SK-N-SH treated with all-trans-retinoic acid at 6 μM for 48 hours (cell line): ENCODE measurements at places on chromosomes 7 and 10.

GRCh38 chr10:131082991-131083481 lies 228.5 kb downstream of the TCERG1L start:
- no peak; the same call in 2 of the 3 replicates for ATAC-seq

DNA sequence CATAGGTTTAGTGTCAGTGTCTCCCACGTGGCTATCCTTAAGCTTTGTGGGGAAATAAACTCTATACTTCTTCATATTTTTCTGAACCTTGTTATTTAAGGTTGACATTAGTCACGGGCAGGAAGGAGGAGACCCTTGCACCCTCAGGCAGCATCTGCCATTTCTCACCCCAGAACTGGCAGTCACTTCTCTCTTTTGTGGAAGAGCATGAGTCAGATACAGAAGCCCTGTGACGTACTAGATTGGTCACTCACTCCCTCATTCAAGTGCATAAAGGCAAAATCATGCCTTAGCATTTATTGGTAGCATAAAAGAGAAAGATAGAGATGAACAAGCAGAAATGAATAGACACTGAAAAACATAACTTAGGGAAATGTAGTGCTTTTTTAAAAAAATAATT lies 206.0 kb upstream of the MDFIC start:
- no peak for ATAC-seq

DNA sequence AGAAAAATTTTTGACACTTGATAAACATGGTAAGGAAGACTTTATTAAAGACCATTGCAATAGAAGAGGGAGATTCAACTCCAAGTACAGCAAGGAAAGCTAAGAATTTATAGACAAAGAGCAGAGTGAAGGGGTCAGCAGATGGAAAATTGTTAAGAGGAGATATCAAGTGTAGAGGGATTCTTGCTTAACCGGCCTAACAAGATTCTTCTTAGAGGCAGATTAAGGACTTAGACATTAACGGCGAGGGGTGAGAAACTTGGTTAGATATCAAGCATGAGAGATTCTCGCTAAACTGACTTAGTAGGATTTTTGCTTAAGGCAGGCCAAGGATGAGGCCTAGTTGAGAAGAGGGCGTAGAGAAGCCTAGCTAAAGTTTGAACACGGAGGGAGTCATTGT lies 76.0 kb downstream of the ITGB1 start:
- ATAC-seq, result no peak

GRCh38 chr10:78393094-78393493 lies 359.4 kb downstream of the RPS24 start:
- ATAC-seq, result no peak

DNA sequence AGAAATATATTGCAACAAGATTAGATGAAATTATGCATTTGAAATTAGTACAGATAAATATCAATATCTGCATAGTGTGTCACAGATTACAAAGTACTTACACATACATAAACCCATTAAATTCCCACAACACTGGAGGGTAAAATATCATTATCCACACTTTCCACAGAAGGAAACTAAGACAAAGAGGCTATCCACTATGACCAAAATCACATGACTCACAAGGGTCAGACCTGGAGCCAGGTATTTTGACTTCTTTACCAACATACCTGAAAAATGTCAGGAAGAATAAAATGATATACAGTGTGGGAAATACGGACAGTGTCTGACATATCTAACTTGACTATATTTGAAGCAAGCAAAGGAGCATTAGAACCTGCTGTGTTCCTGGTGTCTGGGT lies 34.1 kb downstream of the HYCC1 start:
- ATAC-seq, result no peak

GRCh38 chr7:94190599-94191061 lies 186.5 kb upstream of the BET1 start:
- peak; percentile 99 for ATAC-seq

DNA sequence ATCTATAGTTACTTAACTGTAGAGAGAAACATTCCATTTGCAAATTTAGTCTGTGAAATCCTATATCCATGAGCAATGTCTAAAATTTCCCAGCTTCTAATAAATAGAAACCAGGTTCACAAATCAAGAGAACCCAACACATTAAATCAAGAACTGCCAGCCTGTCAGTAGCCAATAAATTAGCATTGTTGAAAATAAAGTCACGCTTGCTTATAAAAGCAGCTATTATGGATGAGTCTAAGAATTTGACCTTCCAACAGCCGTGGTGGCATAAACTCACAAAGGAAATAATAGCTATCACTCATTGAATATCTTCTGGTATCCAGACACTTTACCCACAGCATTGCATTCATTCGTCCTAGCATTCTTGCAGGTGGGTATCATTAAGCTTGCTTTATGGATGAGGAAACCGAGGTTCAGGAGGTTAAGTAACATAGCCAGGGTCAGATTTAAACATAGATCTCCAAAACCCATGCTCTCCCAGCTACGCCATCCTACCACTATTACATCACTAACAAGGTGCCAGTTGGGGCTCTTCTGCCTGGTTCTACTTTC lies 260.1 kb upstream of the YAE1 start:
- ATAC-seq, result no peak

DNA sequence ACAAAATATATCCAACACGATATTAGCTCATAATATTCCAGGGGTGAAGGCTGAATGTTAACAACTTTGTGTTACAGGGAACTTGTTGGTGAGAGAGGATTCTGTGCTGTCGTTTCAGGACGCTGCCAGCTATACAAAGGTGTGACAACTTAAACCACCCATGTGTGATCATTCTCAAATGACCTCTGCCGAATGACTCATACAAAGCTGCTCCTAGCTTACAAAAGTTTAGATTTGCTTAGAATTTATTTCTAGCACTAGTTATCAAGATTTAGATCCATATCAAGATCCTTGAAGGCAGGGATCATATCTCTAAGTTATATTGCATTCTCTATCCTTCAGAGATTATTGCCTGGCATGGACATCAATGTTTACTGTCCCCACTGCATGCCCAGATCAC lies 65.3 kb downstream of the COBL start:
- no peak for ATAC-seq

- no peak for ATAC-seq
Measured at GRCh38 chr7:128908750-128909624, 1.5 kb downstream of the KCP start.

DNA sequence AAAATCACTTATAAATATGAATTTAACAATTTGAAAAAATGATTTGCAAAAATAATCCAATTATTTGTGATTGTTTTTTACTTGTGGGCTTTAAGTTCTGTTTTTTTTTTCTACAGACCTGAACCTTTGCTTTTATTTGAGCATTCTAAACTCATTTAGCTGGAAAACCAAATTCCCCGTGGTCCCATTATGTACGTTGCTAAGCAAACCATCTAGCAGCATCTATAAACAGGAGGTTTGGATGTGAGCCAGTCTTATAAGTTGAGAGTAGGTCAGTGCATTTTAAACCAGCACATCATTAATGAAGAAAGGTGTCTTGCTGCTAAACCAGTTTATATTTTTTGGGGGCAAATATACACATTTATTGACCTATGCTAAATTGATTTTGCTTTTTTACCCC lies 77.3 kb downstream of the LRRN3 start:
- ATAC-seq, result peak; percentile 53; the same call in 1 of the 3 replicates

- ATAC-seq, result no peak
Measured at GRCh38 chr7:120920034-120920433, 30.5 kb upstream of the ING3 start.

GRCh38 chr7:2483494-2483893 lies 7.3 kb upstream of the GRIFIN start:
- ATAC-seq, result no peak

GRCh38 chr7:90173127-90173844 lies 19.0 kb downstream of the STEAP1 start:
- ATAC-seq, result no peak
